ENCODE measurements at places on chromosomes 16 and 17.

DNA sequence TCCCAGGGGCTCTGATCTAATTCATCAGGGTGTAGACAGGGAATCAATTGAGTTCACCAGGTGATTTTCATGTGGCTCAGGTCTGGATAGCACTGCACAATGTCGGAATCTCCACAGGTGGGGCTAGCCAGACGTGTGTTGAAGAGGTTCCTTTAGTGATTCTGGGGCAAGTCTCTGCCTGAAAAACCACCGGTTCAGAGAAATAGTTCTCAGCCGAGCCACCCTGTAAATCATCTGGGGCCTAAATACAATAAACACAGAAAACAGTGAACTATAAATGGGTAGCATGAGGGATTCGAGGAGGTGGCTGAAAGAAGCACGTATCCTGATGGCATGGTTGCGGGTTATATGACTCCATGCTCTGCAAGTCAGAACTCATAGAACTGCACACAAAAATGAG lies 21.3 kb downstream of the ASPA start:
- DNase-seq: peak; percentile 20

DNA sequence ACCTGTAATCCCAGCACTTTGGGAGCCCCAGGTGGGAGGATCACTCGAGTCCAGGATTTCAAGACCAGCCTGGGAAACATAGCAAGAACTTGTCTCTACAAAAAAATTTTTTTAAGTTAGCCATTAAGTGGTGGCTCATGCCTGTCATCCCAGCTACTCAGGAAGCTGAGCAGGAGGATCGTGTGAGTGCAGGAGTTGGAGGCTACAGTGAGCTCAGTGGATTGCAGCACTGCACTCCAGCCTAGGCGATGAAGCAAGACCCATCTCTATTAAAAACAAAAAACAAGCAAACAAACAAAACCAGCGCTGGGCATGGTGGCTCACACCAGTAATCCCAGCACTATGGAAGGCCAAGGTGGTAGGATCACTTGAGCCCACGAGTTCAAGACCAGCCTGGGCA lies 38.0 kb downstream of the HEATR3 start:
- no peak for DNase-seq

DNA sequence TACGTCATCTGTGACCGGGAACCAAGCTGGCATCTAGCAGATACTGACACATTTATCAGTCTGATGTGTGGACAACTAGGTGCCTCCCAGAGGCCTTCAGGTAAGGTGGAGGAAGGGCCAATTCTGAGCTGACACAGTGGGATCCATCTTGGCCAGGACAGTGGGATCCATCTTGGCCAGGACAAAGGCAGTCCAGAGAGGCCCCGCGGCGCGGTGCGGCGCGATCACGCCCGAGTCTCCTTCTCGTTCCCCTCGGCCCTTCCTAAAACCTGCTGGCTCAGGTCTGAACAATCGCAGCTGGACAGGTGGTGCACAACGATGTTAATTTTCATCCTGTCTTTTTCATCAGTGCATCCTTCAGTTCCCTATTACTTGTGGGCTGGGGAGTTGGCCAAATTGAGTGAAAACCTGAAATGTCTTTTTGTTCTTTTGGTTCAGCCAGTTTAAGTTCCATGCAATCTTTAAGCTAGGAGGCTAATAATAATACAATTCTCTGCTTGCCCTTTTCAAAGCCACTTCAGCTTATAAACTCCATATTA lies 486 bp upstream of the WSB1 start:
- no peak for DNase-seq

GRCh38 chr17:38750312-38751121 lies 2.0 kb upstream of the PSMB3 start:
- DNase-seq: no peak

Measured in vagina (tissue), 2 donors.